NCI-H1105 treated with DMSO at 0.1 percent for 48 hours (cell line): ENCODE measurements at places on chromosomes 6 and 20.

- peak; percentile 49 for DNase-seq
Observed at GRCh38 chr6:111710911-111711310, 105.2 kb upstream of the TRAF3IP2 start.

DNA sequence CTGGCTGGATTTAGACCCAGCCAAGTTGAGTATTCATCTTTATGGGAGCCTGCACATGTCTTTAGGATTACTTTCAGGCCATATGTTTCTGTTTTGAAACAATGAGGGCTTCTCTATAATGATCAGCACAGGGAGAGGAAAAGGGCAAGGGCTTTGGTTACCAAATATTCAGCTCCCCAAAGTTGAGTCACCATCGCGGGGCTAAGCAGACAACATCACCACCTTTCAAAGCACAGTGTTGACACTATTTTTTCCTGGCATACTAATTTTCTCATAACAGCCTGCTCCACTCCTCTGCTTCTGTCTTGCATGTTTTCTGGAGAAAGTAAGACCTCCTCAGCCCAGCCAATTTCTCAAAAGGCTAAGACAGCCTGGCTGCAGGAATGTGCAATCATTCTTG is 4.9 kb downstream of the SCML4 start:
- DNase-seq = no peak

- DNase-seq = no peak
Observed at GRCh38 chr20:7470912-7471311, 469.3 kb downstream of the HAO1 start.

DNA sequence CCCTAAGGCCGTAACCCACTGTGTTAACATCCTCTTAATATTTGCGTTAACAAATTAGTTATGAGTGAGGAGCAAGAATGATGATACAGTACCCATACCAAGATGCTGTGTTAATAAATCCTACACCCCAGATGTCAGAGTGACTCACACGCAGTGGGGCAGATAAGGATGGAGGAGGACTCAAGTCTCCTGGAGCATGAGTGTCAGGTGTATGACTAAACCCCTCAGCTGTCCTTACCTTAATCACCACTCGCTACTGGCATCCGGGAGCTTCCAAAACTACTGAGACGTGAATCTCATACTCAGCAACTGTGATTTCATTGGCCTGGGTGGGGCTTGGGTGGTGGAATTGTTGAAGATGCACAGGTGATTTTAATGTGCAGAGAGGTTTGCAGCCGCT is 131.3 kb upstream of the MTHFD1L start:
- DNase-seq = no peak

DNA sequence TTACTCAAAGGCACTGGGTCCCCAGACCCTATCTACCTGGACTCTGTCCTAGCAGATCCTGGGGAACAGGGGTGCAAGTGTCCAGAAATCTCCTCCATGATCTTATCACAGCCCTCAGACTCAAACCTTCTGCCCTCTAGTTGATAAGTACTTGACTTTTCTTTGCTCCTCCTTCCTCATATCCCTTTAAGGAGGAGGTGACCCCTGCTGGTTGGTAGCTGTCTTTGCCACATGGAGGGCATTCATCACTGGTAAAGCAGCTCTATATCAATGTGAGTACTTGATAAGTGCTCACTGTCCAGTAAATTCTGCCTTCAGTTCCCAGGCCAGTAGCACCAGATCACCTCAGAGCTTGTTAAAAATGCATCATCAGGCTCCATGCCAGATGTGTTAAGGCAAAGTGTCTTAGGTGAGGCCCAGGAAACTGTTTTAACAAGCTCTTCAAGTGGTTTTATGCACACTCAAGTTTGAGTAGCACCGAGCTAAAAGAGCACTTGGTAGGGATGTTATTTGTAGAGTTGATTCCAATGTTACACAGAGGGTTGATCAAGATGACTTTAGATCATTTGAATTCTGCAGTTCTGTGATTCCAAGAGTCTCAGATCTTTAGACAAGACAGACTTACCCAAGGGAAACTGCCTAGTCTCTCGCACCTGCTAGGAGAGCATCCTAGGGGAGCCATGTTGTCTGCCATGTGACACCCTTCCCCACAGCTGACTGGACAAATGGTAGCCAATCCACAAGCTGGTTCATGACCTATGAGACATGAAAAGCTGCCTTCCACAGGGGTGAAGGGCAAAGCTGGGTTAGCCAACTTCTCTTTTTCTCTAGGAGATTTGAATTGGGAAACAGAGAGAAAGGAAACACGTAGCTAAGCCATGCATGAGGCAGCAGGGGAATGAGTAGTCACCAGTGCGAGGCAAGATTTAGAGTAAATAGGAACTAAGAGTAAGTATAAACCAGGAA is 18.6 kb downstream of the TREML2 start:
- DNase-seq = peak; percentile 83

- DNase-seq = peak; percentile 64
Observed at GRCh38 chr20:17431621-17432364, 99.4 kb downstream of the BFSP1 start.

GRCh38 chr20:24444526-24445190 is 24.8 kb upstream of the SYNDIG1 start:
- DNase-seq = no peak

- no peak for DNase-seq
Observed at GRCh38 chr20:19768325-19768842, 10.3 kb downstream of the RIN2 start.
